ENCODE measurements at places on chromosomes 2 and 18.

- no peak for DNase-seq
Measured at GRCh38 chr18:8765783-8766463, 60.6 kb downstream of the MTCL1 start.

- no peak for DNase-seq
Measured at GRCh38 chr18:8504880-8505435, 104.3 kb upstream of the RAB12 start.

GRCh38 chr2:206800506-206801417, 35.4 kb downstream of the FASTKD2 start:
- peak; percentile 60 for DNase-seq

GRCh38 chr18:6553234-6553900, 138.7 kb upstream of the L3MBTL4 start:
- DNase-seq, result no peak

- no peak for DNase-seq
Measured at GRCh38 chr2:84631047-84631446, 114.7 kb downstream of the DNAH6 start.

GRCh38 chr2:217074576-217075255, 214.9 kb upstream of the TNP1 start:
- no peak for DNase-seq

GRCh38 chr2:66283787-66284186, 151.1 kb upstream of the MEIS1 start:
- no peak for DNase-seq

- DNase-seq, result no peak
Measured at GRCh38 chr2:104433657-104434056, 420.3 kb upstream of the POU3F3 start.

DNA sequence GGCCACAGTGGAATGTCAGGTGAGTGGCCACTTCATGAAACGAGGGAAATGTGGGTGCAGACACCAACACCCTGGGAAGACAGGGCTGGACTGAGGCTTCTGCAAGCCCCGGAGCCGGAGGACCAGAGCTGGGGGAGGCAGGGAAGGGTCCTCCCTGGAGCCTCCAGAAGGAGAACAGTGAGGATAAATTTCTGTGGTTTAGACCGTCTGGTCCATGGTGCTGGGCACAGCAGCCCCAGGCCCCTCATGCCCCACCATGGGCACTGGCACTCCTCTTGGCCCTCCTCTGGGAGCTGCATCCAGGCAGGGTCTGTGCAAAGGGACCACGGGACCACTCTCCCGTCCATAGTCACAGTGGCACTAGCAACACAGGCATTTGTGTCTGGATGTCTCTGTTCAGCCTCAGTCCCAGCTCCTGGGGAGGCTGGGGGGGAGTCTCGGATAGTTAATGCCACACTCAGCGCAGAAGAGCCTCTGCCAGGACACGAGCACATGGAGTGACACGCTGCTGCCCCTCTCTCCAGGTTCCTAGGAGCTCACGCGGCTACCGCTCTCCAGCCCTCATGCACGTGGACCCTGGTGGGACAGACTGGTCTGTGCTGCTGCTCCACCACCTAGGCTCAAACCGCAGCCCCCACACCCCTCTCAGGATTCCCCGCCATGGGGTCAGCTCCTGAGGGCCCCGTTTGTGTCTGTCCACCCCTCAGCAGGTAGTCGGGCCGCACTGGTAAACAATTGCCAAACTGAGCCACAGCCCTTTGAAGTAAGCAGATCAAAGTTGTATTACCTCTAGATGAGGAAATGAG, 305.9 kb upstream of the SALL3 start:
- DNase-seq, result no peak

DNA sequence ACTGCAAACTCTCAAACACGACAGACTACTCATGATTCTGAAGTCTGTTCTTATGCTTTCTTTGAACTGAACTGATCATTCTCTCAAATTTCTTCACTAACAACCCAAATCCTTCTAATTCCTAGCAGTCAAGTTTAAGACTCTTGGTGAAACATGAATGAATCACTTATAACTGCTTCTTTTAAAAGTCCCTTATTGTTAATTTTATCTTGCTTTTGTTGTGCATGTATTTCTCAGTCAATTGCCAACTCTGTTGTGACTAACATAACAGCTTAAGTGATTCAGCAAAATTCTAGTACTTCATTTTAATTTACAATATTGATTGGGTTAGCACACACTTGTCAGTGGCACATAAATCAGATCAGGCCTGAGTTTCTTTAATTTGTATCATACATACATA, 357.0 kb upstream of the FSIP2 start:
- no peak for DNase-seq

GRCh38 chr18:23701017-23701416, 11.8 kb downstream of the LAMA3 start:
- DNase-seq, result no peak

GRCh38 chr2:160077912-160078810, 15.7 kb upstream of the PLA2R1 start:
- DNase-seq, result no peak

GRCh38 chr18:13456736-13457271, 238.2 kb downstream of the LDLRAD4 start:
- DNase-seq, result no peak

DNA sequence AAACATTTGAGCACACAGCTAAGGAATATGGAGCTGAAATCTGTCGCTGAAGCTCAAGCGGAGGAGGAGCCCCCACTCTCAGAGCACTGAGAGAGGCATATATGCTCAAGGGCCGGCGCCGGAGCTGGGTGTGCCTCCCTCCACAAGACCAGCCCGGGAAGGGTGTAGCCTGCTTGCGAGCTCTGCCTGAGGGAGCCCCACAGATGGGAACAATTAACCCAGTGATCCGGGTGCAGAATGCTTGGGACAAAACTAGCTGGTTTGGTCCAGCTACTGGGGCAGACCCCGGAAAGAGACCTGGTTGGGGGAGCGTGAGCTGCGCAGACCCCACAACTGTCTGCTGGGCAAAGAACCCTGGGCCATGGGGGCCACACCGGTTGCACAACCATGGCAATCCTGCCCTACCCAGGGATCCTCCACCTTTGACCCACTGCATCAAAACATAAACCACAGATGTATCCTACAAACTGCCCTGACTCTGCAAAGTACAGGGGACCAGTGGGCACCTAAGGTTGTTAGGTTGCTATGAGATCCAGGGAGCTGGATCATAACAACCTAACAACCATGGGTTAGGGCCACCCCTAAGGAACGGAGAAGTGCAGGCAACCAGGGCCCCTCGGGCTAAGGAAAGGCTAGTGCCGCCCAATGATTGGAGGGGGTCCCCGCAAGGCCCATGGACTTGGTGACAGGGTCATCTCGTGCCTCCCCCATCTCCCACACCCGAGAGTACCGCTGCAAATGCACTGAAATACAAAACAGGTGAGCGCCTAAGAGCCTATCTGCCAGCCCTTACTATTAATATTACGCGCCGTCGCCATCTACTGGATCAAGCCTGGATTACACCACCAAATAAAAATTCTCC, 53.4 kb upstream of the SCN1A start:
- DNase-seq, result peak; percentile 78

- no peak for DNase-seq
Measured at GRCh38 chr18:25335676-25336075, 16.3 kb downstream of the ZNF521 start.

DNA sequence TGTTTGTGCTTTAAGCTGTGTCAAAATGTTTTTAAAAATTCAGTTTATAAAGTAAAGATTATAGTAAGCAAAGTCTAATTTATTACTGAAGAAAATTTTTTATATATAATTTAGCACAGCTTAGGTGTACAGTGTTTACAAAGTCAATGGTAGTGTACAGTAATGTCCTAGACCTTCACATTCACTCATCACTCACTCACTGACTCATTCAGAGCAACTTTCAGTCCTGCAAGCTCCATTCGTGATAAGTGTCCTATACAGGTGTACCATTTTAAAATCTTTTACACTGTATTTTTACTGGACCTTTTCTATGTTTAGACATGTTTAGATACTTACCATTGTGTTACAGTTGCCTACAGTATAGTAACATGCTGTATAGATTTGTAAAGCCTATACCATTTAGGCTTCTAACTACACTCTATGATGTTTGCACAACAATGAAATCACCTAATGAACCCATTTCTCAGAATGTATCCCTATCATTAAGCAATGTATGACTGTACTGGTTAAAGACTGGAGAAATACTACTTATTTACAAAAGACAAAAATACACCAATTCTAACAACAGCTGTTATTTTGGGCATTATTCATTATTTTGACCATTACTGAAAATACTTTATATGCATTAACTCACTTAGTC, 95.1 kb downstream of the STRN start:
- no peak for DNase-seq

DNA sequence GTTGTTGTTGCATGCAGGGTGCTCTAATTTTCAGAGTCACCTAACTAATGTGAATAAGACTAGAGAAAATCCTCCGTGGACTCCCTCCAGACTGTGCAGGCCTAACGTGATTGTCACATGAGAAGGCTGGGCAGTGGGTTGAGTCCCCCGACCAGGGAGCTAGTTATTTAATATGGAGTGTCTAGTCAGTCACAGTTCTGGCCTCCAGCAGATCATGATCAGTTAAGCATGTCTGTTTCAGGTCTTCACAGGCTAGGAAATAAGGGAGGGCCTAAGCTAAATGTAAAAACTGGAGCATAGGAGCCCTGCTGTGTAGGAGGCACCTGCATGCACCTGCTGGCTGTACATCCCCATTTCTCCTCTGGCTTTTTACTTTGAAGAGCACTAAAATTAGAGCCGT, 86.8 kb downstream of the PRPF40A start:
- no peak for DNase-seq

DNA sequence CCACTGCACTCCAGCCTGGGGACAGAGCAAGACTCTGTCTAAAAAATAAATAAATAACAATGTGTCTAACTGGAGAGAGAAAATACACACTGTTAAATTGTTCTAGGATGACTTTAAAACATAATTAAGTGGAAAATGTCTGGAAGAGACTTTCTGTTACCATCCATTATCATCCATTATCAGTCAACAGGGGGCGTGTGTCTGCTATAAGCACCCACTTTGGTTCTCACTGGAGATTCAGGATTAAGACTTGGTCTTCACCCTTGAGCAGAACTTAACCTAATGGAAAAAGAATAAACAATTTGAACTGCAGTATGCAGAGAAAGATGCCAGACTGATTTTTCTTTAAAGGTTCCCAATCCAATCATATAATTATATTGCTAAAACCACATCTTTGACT, 999.8 kb upstream of the GYPC start:
- no peak for DNase-seq
